T-helper 9 cell (primary cell): ENCODE measurements at places on chromosomes 1 and 21.

DNA sequence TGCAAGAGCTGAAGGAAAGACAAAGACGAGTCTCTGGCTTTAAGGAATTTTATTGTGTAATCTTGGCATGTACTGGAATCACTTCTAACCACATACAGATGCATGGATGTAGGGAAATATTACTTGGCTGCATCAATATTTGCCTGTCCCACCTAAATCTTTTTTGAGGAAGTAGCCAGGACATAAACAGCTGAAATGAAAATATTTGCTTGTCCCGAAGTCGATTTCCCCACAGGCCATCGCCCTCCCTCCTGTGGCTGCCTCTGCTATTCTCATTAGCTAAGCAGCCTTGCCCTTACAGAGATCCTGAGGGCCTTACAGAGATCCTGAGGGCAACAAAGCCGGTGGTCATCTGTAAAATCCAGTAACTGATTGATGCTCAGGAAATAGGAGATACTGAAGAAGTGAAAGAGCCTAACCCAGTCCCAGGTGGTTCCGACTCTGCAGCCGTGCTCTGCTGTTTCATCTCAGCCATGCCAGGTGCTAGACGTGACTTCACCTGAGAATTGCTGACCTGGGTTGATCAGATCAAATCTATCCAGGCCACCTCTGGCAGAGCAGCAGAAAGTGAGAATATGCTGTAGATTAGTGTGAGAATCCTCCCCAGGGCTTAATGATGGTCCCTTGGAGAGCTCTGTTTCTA lies 25.5 kb downstream of the MAN1C1 start:
- DNase-seq: peak; percentile 30

- no peak for DNase-seq
These were observed 248.4 kb downstream of the DENND1B start for GRCh38 chr1:197526736-197527371.

GRCh38 chr1:180002437-180002836 lies 47.8 kb downstream of the CEP350 start:
- no peak for DNase-seq

- no peak for DNase-seq
These were observed 61.1 kb downstream of the UBE2T start for GRCh38 chr1:202280595-202280994.

DNA sequence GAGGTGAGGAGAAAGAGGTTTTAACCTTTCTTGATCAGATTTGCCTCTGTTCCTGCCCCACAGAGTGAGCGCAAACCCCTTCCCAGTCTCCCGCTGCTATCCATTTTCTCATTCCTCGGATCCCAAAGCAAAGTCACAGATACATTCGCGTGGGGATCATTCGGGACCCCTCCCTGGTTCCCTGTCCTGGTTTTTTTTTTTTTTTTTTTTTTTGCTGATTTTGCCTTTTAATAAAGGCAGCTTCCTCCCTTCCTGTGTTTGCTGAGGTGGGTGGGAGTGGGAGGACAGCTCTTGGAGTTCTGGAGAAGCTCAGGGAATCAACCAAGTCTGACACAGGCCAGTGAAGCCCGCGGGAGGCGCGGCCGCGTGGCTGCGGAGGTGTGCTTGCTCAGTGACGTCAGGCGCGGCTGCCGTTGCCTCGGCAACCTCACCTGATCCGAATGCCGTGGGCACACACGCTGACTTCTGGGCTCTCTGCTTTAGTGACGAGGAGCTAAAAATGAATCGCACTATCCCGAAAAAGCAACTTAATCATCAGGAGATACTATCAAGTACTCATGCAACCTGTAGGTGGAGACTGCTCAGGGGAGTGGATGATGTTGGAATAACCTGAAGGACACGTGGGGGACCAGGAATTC lies 106.4 kb downstream of the TBX19 start:
- DNase-seq: peak; percentile 66

DNA sequence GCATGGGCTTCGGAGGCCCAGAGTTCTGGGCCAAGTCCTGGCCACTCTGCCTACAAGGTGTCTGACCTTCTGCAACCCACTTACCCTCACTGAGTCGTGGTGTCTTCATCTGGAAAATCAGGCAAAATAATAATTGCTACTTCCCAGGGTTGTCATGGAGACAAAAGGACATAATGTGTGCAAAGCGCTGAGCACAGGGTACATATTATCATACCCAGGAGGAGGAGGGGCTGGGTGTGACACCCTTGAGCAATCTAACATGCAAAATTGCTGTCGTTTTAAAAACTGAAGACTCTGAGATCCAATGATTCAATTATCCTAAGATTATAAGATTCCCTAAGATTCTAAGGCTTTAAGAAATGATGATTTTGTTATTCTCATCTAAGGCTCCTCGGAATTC lies 459.5 kb downstream of the PTPRU start:
- no peak for DNase-seq

DNA sequence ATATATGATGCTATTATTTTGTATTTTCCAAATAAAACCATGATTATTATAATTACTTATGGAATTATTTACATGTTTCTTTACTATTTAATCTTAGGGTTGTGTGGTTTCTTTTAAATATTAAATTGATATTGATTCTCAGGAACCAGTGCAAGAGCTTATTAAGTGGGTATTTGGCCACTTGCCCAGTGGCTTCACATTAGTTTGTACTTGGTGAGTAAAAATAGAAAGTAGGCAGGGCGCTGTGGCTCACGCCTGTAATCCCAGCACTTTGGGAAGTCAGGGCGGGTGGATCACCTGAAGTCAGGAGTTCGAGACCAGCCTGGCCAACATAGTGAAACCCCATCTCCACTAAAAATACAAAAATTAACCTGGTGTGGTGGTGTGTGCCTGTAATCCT lies 497.1 kb downstream of the PTPRC start:
- no peak for DNase-seq

GRCh38 chr1:36691374-36691773 lies 208.7 kb upstream of the CSF3R start:
- no peak for DNase-seq

DNA sequence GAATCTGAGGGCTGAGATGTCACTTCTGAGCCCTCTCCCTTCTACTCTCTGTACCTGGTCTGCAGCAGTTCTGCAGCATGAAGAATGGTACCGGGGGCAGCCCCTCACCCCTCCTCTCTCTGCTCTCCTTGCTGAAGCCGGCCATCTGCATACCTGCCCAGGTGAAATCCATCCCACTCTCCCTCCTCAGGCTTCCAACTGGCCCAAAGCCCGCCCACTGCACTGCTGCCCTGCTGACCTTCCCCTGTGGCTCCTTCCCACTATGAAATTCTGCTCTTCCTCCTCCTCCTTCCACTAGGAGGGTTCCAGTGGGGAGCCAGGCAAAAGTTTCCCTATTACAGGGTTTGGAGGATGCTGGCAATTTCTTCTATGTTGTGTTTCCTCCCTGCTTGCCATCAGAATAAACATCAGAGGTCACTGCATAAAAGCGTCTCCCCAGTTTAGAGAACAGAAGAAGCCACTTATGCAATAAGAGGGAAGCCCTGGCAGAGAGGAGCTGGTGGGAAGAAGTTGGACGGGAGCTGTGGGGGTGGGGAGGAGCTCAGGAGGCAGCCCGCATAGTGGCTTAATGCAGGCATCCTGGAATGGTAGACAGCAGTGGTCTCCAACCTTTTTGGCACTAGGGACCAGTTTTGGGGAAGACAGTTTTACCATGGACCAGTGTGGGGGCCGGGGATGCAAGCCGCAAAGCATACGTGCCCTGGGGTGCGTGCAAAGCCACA lies 30.3 kb downstream of the TMCO4 start:
- no peak for DNase-seq

GRCh38 chr21:36163750-36164741 lies 7.4 kb downstream of the DOP1B start:
- no peak for DNase-seq

DNA sequence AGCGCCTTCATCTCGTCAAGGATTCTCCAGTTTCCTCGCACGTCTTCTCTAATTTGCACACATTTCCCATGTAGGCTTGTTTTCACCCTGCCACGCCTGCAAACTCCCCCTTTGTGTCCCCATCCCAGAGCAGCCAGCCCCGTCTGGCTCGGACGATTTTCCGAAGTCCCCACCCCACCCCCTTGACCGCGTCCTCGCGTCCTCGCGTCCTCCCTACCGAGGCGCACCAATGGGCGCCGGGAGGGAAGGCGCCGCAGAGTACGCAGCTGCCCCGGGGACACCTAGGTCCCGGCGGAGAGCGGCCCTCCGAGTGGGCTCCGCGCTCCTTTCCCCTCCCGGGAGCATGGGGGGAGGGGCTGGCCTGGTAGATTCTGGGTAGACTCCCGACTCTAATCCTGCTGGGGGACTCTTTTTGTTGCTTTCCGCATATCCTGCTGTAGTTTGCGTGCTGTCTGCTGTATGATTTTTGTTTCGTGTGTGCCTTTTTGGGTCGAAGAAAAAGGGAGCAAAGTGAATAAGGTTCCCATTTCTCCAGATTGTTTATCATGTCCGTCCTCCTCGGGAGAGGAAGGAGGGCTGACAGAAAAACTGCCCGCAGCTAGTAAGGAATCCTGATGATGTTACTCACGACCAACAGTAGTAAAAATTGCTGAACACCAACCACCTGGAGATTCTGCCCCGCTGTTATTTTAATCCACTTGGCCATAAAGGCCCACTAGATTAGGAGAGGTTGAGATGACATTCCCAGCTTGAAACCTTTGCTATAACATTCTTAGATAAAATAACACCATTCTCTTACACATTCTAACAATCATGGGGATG lies 1.5 kb downstream of the CACHD1 start:
- DNase-seq: no peak

- DNase-seq: no peak
These were observed 147.1 kb downstream of the DNM3 start for GRCh38 chr1:171988243-171988885.

DNA sequence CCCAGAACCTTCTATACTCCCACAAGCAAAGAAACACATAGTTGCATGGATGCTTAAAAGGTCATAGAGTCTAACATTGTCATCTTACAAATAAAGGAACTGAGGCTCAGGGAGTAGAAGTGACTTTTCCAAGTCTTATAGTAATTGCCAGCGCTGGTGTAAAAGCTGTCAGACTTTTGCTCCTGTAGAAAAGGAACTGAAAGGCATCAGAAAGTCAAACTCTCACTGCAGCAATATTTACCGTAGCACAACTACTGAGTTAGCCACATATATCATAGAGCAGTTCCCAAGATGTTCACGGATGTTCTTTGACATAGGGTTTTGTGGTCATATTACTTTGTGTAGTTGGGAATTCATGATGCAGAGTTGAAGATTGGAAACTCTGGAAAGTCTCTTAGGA lies 16.6 kb upstream of the USP24 start:
- no peak for DNase-seq

GRCh38 chr1:116432655-116433265 lies 59.7 kb downstream of the ATP1A1 start:
- no peak for DNase-seq
